GM23248 (cell line): ENCODE measurements at places on chromosomes 3 and 15. TPM values are rescaled to one million over a fixed set of nuclear protein-coding genes. Genes with fewer than 3 reads are reported as not detected.

The LRRC49 gene
- 7.6 and 8.3 TPM in 2 replicates for polyA plus RNA-seq

The SHC4 gene
- polyA plus RNA-seq = 0.45 and 0.99 TPM in 2 replicates

The NPRL2 gene
- polyA plus RNA-seq = 22.9 and 28.9 TPM in 2 replicates

The TMOD2 gene
- 4.1 and 4.6 TPM in 2 replicates for polyA plus RNA-seq

The EHHADH gene
- polyA plus RNA-seq = 2.9 and 3.1 TPM in 2 replicates

The POLG gene
- polyA plus RNA-seq = 16.0 and 18.7 TPM in 2 replicates

The TLR9 gene
- 0.11 TPM in 1 of 2 replicates, not detected in the other for polyA plus RNA-seq

The MYZAP gene
- polyA plus RNA-seq = 0.11 and 0.13 TPM in 2 replicates

The PHC3 gene
- polyA plus RNA-seq = 68.7 and 72.2 TPM in 2 replicates

The NAALADL2 gene
- 20.5 and 20.9 TPM in 2 replicates for polyA plus RNA-seq

The LRRC57 gene
- 14.1 and 14.4 TPM in 2 replicates for polyA plus RNA-seq

The CYP1A2 gene
- not detected in 2 replicates for polyA plus RNA-seq

The MORC1 gene
- polyA plus RNA-seq = not detected in 2 replicates
